Right hindlimb (tissue), 1 donor: ENCODE measurements at places on chromosomes 6 and 20.

DNA sequence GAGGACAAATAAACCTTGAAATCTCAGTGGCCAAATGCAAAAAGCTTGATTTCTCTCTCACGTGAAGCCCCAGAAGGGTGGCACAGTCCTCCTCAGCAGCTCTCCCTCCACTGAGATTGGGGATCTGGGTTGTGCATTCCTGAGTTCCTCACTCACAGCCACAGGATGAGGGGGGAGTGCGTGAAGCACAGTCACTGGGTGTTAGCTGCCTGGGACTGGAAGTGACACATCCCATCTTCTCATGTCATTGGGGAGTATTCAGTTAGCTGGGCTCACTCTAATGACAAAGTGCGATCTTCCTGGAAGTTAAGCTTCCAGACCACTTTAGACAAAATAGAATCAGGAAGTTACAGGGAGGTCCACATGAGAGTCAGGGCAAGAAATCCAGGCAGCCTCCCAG, 192.2 kb upstream of the LRFN2 start:
- no peak for DNase-seq

DNA sequence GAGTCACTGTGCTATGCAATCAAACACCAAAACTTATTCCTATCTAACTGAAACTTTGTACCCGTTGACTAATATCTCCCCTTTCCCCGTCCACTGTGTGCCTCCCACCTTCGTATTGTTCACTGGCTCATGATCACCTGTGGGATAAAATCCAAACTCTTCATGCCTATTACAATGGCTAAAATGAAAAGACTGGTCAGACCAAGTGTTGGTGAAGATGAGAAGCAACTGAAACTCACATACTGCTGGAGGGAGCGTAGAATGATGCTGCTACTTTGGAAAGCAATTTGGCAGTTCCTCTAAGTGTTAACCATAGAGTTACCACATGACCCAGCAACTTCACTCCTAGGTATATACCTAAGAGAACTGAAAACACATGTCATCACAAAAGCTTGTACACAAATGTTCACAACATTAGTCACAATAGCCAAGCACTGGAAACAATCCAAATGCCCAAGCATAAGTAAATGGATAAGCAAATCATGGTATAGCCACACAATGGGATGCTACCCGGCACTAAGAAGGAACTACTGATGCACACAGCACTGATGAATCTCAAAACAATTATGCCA, 13.1 kb downstream of the RPS10 start:
- no peak for DNase-seq

- DNase-seq: peak; percentile 39
Observed at GRCh38 chr20:33933469-33933909, 60.2 kb upstream of the RALY start.

- DNase-seq: no peak
Observed at GRCh38 chr6:7696061-7696460, 29.8 kb upstream of the BMP6 start.
